EL (cell line): ENCODE measurements at places on chromosomes 2 and 18.

DNA sequence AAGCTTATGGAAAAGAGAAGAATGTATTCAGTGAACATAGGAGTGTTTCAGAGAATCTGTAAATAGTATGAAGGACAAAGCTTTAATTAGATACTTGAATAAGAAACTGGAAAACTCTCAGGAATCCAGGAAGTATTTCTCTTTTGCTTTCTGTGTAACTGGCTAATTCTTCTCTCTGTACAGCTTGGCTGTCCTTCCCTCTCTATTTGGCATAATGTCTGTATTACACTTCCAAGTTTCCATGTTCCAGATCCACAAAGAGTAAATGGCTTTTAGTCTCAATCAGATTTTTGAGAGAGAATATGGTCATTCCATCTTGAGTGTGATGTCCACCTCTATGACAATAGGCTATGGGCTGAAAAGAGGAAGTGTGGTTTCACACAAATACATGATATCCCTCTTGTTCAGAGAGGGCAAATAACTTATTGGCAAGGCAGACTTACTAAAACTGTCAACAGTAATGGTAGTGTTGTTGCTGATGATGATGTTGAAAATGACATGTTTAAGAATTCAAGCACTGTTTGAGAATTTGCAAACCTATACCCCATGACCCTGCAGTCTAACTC lies 129.2 kb upstream of the ERBB4 start:
- no peak for DNase-seq

- peak; percentile 89 for DNase-seq
Observed at GRCh38 chr18:62485684-62486083, 37.1 kb upstream of the ZCCHC2 start.

- DNase-seq, result no peak
Observed at GRCh38 chr2:45330108-45330507, 281.0 kb downstream of the SRBD1 start.

- no peak for DNase-seq
Observed at GRCh38 chr18:49846718-49847470, 33.6 kb upstream of the ACAA2 start.

DNA sequence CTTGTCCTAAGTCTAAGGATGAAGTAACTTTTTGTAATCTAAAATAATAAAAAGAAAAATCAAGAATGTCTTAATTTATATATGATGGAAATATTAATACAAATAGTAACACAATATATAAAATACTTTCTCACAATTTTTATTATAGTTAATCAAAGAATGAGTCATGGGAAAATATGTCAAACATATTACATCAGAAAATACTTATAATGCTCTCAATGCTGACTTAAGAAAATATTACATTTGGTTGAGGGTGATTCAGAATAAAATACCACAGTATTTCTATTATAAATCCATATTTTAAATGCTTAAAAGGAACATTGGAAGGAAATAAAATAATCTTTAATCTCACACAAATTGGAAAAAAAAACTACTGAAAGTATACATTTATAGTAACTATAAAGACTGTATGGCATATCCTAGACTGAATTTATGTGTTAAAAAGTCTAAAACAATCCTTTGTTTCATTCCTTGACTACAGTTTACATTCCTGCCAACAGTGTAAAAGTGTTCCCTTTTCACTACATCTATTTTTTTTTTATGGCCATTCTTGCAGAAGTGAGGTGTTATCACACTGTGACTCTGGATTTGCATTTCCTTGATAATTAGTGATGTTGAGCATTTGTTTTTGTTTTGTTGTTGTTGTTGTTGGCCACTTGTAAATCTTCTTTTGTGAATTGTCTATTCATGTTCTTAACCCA lies 1573.5 kb upstream of the ACVR2A start:
- DNase-seq, result no peak

- no peak for DNase-seq
Observed at GRCh38 chr2:15155959-15156574, 405.1 kb downstream of the NBAS start.
